ENCODE measurements at places on chromosomes 13 and 19.

DNA sequence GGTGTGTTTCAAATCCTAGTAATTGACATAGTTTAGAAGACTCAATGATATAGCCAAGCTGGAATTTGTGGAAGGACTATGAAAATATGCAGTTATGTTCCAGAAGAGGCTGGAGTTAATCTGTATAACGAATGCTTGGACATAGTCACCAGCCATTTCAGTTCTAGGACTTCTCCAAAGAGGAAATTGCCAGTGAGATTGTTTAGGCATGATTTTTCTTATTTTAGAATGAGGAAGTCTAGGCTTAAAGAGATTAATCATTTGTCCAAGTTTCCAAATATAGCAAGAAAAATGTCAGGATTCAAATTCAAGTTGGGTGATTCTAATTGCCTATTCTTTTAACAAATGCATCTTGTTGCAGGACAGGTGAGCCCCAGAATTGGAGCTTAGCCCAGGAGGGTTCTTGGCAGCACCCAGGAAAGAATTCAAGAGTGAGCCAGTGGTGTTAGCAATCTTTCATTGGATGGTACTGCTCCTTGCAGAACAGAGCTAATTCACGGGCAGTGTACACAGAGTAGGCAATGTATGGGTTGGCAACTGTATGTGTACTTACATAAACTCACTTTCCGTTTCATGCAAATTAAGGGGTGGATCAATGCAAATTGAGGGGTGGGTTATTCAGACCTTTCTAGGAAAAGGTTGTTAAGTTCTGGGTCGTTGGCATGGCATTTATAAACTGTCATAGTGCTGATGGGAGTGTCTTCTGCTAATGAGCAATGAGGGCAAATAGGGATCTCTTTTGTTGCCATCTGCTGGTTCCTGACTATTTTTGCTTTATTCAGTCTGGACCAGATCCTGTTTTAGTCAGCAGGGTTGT is 763.1 kb upstream of the SLITRK1 start:
- no peak for DNase-seq

DNA sequence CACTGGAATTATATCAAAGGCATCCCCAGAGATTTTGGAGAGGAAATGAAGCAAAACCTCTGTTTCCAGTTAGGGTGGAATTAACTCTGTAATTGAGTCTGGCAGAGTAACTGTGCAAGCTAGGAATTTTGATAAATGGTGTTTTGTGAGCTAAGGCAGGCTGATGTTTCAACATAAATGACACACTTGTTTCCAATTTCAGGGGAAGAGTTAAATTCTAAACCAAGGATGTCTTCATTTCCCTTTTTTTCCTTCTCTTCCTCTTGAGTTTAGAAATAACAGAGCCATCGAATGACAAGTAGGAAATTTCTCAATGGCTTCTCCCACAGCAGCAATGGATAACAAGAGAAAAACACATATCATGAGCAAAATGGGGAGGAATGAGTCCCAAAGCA is 131.2 kb downstream of the IRS2 start:
- peak; percentile 38 for DNase-seq

GRCh38 chr13:33323801-33324510 is 38.4 kb upstream of the STARD13 start:
- DNase-seq, result peak; percentile 28

- DNase-seq, result no peak
Observed at GRCh38 chr13:33679658-33680012, 138.3 kb upstream of the RFC3 start.

GRCh38 chr19:55220525-55220924 is 8.0 kb downstream of the TMEM86B start:
- no peak for DNase-seq
